ELR (cell line): ENCODE measurements at places on chromosomes 6 and 20.

DNA sequence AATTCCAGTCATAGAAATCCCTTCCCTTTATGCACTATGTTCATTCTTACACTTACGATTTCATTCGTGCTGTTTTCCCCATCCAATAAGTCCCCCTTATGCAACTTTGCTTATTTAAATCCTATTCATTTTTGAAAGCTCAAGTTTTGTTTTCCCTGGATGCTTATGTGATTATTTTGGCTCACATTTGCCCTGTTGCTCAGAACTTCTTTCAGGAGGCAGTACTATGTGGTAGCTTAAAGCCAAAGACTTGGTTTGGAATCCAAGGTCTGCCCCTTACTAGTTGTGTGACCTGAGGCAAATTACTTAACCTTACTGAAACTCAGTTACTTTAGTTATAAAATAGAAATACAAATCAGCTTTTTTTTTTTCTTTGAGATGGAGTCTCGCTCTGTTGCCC lies 59.6 kb downstream of the MOXD1 start:
- no peak for DNase-seq

- DNase-seq, result peak; percentile 86
Measured at GRCh38 chr6:35737413-35738211, 780 bp downstream of the ARMC12 start.

- DNase-seq, result no peak
Measured at GRCh38 chr6:144093236-144093635, 2.1 kb downstream of the SF3B5 start.

GRCh38 chr6:133551847-133552341 lies 310.7 kb downstream of the EYA4 start:
- DNase-seq, result peak; percentile 89

- no peak for DNase-seq
Measured at GRCh38 chr6:55604021-55604420, 25.0 kb upstream of the HMGCLL1 start.

GRCh38 chr6:268394-268935 lies 23.8 kb upstream of the DUSP22 start:
- no peak for DNase-seq

DNA sequence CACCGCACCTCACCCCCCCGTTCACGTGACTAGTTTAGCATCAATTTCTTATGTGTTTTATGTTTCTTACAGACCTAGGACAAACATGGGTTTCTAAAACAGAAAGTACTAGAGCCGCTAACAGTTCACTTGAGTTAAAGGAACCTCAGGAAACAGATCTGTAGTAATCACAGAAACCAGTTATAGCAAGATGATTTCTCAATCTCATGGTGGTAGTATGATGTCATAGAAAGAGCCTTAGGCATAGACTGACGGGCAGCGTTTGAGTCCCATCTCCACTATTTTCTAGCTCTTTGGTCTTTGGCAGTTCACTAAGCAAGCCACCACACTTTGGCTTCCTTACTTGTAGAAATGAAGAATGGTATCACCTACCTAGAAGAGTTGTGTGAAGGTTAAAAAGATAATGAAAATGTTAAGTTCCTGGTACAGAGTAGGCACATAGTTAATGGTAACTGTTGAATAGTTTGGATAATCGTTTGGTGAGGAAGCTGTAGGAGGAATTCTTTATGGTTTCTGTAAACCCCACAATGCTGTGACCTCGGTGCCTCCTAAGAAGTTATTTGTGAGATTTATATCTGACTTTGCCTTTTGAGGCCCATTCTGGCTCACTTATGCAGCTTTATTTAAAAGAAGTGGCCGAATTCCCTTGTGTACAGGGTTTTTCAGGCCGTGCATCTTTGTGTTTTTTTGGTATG lies 21.3 kb downstream of the CTNNBL1 start:
- peak; percentile 67 for DNase-seq

GRCh38 chr6:56992036-56992435 lies 37.1 kb downstream of the BEND6 start:
- DNase-seq, result no peak

DNA sequence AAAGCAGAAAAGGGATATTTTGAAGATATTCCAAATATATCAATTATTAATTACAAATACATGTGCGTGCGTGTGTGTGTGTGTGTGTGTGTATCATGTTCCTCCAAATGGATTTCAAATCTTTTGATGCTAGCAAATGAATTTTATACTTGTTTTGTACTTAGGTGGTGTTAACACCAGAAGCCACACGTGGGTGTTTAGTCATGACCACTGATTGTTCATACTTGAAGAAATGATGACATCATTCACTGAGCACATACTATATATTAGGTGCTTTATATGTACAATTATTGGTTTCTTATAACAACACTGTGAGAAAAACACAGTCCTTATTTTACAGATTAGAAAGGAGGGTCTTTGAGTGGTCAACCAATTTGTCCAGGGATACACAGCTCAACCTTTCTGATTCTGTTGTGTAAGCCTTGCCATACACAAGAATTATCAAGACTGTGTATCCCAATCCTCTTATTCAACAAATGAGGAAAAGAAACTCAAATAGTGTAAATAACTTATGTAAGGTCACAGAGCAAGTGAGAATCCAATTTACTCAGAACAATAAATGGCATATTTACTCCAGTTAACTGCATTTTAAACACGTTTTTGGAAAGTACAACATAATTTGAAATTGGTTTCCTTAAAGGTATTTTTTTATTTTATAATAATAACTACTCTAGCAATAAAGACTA lies 88.5 kb downstream of the BCAS1 start:
- peak; percentile 23 for DNase-seq

DNA sequence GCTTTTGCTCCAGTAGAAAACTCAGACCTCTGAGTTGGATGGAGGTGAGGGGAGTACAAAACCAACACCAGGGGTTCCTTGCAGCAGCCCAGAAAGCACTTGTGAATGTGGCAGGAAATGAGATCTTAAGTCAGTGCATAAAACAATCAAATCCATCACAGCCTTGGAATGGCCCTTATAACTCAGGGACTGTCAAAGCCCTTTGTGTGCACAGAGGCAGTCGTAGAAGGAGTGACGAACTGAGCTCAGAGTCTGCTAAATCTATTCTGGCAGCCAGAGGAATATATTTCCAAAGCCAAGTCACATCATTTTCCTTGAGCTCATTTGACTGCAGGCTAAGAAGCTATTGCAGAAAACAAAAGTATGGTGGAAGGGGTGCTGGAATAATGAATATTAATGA lies 676.6 kb downstream of the DHX35 start:
- no peak for DNase-seq

- DNase-seq, result no peak
Measured at GRCh38 chr6:138782243-138782642, 8.7 kb downstream of the CCDC28A start.
